ENCODE measurements at places on chromosomes 16 and 17.
A peak's percentile ranks its signal among the peaks of the same experiment; 100 is the strongest.

DNA sequence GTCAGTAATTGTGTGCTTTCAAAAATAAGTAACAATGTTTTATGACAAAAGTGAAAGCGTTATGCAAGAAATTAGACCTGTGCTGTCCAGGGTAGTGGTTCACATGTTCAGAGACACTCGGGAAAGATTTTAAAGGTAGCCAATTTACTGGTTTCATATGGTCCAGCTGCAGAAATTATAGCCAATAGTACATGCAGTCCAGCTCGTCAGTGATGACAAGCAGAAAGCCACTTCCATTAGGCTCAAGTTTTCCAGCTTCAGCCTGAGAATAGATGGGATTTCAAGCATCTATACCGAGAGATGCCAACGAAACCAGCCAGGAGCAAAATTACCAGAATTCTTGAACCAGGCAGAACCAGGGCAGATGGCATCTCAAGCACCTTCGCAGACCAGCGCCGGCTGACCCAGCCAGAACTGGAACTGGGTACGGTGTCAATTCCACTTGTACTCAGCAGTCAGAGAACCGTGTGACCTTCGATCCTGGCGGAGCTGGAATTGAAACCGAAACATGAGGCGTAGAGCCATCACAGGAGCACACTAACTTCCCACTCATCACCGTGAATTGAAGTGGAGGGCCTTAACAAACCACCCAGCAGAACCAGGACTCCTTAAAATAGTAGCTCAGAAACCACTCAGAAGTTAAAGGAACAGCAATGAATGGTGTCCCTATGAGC lies 207.9 kb upstream of the HSBP1 start:
- no peak for DNase-seq

- DNase-seq: no peak
Measured at GRCh38 chr17:32772453-32773025, 104.4 kb downstream of the MYO1D start.

DNA sequence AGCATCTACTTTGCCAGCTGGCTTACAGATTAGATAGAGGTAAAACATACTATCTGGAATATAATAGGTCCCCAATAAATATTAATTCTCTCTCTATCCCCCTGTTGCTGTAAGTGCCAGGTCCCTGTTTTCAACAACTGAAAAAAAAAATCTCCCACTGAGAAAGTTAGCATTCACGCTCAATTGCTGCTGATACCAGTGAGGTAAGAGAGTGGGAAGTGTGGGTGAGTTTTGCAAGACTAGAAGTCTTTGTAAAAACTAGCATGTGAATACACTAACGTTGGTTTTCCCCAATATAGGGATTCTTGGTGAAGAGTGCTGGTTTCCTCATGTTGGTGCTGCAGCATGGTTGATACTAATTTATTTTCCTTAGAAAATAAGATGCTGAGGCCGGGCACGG lies 11.7 kb upstream of the TAOK1 start:
- no peak for DNase-seq

DNA sequence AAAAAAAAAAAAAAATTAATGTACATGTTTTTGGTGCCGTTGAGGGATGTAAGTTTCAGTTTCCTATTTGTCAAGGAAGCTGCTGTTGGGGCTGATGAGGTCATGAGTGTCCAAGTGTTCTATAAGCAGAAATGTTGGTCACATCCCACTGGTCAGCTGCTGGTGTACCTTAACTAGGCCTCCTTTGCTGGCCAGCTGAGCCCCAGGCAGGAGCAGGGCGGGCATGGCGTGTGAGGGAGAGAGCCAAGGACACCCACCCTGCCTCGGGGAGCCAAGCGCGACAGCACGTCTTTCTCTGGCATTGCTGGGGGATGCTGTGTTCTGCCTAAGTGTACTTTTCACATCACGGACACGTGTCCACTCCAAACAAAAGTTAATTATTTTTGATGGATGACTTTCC lies 108.1 kb upstream of the CDC42EP4 start:
- no peak for DNase-seq

DNA sequence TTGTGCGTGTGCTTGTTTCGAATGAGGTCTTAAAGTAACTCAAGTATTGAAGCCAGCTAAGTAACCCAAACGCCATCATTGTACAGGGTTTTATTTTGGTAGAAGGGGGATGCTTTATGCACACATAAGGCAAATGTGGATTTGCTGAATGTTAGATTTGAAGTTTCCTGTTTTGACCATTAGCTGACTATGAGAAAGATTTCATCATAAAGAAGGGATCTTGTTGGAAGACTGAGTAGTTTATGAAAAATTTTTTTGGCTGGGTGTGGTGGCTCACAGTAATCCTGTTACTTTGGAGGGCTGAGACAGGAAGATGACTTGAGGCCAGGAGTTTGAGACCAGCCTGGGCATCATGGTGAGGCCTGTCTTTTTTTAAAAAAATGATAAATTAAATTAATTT lies 10.0 kb upstream of the ZFP3 start:
- DNase-seq: no peak

DNA sequence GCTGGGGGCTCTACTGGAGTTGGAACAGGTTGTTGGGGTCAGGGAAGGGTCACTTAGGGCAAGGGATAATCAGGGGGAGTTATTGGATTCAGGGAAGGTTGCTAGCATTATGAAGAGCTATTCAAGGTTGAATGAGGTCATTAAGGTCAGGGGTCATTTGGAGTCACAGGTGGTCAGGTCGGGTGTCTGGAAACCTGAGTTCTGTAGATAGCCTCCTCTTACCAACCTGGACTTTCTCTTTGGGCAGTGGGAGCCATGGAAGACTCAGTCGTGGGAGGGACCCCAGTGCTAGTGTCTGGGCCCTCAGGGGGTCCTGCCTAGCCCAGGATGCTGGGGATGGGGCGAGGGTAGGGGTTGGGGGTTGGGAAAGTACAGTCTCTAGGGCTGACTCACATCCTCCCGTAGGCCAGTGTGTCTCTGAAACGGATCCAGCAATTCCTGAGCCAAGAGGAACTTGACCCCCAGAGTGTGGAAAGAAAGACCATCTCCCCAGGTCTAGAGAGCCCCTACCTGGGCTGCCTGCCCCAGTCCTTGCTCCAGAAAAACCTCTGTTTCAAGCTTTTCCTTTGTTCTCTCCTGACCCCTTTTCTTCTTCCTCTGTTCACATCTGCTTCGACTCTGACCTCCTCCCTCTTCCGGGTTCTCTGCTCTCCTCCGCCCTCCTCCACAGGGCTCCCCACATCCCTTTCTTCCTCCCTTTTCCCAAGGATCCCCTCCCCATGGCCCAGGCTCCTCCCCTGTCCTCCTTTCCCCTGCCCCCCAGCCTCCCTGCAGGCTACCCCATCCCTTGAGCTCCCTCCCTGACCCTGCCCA lies 33.5 kb downstream of the ABCC3 start:
- peak; percentile 63 for DNase-seq

- DNase-seq: no peak
Measured at GRCh38 chr17:65867014-65867413, 305.6 kb upstream of the AXIN2 start.

DNA sequence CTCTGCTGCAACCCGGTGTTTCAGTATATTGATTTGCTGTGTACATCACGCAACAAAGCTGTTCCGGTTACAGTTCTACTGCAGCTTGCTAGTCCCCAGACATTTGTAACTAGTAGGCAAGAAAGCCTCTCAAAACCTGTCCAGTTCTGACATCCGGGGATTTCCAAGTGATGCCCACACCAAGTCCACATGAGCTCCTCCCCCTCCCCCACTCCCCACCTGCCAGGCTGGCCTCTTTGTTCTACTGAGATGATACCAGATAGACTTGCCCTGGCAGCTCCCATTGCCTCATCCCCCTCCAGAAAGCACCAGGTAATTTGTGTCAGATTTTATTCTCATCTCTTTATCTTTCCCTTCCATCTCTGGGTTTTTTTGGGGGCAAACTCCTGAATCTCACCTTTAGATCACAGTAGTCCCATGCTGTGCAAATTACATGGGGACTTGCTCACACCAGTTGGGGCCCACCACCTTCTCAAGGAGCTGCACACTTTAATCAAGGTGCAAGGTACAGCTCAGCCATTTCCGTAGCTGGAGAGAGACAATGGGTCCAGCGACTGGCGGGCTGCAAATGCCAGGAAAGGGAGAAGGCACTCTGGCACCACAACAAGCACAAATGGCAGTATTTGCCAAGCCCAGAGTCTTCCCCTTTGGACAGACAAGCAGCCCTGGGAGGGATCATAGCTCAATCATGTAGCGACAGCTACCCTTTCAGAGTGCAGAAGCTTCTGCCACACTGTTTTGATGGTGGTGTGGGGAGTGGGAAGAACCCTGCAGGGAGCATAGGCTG lies 183.1 kb downstream of the CYLD start:
- DNase-seq: no peak

DNA sequence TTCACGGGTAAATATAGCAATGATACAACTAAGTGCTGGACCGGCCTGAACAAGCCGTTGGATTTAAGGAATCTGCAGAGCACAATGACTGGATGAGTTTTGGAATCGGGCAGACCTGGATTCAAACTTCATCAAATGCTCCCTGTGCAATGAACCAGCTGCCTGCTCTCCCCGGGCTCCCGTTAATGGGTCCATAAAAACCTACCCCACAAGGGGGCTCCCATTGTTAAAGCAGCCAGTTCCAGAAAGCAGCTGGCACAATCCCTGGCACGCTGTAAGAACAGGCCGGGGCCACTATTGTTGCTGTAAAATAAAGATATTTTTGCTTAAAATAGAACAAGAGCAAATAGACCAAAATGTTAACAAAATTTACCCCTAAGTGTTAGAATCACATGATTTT lies 131.9 kb downstream of the C16orf95 start:
- DNase-seq: no peak

GRCh38 chr17:40950176-40950575 lies 12.7 kb upstream of the KRT23 start:
- DNase-seq: no peak

- DNase-seq: no peak
Measured at GRCh38 chr17:50687200-50688066, 20.3 kb downstream of the ANKRD40 start.

DNA sequence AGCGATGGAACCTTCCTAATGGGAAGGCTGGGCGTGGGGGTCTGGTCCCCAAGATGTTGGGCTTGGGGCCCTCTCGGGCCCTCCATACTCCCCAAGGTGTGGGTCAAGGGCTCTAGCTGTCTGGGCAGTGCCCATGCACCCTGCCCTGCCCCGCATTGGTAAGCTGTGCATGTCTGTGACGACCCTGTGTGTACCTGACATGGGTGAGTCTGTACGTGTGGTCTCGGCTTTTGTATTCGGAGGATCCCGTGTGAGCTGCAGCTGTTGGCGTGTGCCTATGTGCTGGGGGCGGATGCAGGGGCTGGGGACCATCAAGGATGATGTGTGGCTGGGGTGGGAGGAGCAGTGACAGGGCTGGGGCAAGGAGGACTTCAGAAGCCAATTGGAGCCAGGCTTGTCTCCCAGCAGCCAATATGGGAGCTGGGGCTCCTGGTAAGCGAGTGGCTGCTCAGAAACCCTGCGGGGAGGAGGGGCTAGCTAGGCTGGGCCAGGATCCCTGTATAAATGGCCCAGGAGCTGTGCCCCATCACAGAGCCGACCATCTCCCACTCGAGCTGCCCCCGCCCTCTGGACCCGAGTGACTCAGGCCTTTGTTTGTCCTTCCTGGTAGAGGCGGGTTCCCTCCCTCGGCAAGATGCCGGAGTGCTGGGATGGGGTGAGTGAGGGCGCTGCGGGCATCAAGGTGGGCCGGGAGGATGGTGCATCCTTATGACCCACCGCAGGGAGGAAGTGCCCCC lies at the start of gene NDRG4:
TSS of gene NDRG4 (plus strand) at position 529 of the 737 bp plus-strand sequence. CDS start at position 635, 106 bp downstream.
- no peak for DNase-seq

GRCh38 chr17:76995387-76996105 lies 127.3 kb downstream of the MGAT5B start:
- DNase-seq: no peak

- no peak for DNase-seq
Measured at GRCh38 chr17:2867441-2868424, 71.5 kb downstream of the RAP1GAP2 start.

DNA sequence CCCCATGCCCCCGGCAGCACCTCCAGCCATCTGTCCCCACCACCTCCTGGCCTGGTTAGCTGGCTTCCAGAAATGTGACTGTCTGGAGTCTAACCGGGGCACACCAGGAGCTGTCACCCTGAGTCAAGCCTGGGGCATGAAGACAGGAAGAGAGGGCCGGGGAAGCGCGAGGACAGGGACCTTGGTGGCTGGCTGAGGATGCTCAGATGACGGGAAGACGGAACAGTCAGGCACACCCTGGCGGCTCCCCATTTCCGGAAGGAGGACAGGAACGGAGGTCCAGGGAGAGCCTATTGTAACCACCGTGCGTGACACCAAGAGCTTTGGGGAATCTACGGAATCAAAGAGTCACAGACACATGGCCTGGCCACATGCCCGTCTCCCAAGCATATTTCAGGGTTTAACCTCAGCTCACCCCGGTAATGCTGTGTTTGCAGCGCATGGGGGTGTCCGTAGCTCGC lies 51.7 kb downstream of the SDK2 start:
- peak; percentile 30 for DNase-seq

GRCh38 chr16:87821376-87822107 lies 47.8 kb downstream of the SLC7A5 start:
- DNase-seq: no peak

DNA sequence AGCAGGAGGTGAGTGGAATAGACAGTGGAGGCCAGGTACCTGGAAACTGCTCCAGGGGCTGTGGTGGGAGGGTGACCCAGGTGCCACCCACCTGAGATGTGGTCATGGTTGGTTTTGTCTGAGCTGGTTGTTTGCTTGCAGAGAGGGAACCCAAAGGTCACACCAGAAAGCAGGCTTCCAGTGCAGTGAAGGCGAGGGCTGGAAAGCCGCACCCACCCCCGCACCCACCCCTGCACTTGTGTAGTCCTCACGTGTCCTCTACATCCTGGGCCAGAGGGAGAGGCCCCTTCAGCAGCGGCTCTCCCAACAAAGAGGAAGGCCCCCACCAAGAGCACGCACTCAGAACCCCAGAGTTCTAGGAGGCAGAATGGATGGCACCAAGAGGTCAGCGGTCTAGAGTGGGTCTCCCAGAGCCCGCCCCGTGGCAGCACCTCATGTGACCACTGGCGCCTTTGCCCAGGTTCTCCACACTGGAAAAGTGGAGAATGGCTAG lies 92.6 kb upstream of the CBX4 start:
- DNase-seq: no peak

DNA sequence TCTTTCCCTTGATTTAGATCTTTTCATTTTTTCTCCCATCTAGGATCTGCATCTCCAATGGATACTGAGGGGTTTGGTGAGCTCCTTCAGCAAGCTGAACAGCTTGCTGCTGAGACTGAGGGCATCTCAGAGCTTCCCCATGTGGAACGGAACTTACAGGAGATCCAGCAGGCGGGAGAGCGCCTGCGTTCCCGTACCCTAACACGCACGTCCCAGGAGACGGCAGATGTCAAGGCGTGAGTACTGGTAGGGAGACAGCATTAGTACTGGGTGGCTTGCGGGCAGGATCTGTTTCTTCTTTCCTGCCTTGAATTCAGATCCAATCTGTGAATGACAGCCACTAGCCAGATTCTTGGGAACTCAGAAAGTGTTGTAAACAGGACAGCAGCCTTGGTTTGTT lies 18.3 kb downstream of the NUP93 start:
- DNase-seq: no peak

- DNase-seq: no peak
Measured at GRCh38 chr17:64107500-64108236, 22.3 kb downstream of the ERN1 start.

- no peak for DNase-seq
Measured at GRCh38 chr17:45791041-45791582, 7.0 kb downstream of the CRHR1 start.
